ENCODE measurements at places on chromosomes 7 and 10.

GRCh38 chr10:61642150-61642571, 20.6 kb upstream of the CABCOCO1 start:
- DNase-seq: no peak

DNA sequence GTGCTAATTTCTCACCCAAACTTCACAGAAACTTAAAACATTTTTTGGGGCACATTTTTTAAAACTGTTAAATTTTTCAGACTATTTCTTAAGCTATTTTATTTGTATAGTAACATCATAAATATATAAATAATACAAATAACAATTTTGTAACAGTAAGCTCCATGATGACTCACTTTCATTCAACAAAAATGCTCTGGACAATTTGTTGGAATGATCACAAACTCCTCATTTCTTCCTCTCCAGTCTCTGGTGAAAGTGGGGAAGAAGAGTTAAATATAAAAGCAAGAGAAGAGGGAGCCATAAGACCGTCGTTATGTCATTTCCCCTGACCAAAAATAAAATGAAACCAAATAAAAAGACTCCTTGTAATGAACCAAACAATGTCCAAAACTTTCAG, 162.4 kb downstream of the AGMO start:
- DNase-seq: no peak

- DNase-seq: no peak
Measured at GRCh38 chr7:14551310-14551709, 351.2 kb downstream of the DGKB start.

DNA sequence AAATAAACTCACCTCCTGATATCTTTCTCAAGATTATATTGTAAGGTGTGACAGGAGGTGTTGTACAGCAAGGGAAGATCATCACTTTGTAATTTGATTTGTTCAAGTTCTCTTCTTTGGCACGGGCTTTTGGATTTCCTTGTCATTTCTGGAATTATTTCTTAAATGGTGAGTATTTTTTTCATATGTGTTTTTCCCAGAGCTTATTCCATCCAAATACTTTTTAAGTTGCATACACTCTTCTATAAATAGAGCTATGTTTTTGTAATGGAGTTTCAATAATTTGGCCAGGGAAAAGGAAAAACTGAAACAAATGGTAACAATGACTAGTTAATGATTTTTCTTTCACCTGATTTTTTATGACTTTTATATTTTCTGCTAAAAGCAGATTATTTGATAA, 92.5 kb downstream of the CFAP58 start:
- DNase-seq: no peak

- DNase-seq: no peak
Measured at GRCh38 chr10:70192326-70192968, 22.1 kb upstream of the SAR1A start.

DNA sequence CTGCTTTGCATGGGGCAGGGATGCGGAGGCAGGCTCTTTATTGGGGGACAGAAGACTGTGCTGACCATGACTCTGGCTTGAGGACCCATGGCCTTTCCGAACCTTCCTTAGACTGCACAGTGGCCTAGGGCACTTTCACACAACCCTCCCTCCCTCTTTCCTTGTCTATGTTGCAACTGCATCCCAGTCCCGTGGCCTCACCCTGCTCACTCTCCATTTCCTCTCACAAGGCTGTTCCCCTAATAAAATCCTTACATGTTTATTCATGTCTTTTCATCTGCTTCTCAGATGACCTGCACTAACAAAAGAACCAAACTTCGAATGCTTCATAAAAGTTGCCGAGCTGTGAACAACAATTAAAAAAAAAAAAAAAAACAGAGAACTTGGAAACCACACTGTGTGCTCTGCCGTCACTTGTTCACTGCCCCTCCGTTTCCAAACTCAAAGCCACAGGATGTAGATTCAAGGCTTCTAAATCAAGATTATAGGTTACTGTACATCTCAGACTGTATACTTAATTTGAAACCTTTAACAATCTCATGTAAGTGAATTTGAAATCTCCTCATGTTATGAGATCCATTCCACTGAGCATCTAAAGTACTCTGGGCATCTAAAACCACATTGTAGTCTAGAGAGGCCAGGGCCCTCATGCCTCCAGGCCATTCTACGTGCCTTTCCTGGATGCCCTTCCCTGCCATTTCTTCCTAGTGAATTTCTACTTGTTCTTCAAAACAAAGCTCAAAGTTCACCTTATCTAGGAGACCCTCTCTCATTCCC, 265.9 kb downstream of the SNX13 start:
- no peak for DNase-seq

DNA sequence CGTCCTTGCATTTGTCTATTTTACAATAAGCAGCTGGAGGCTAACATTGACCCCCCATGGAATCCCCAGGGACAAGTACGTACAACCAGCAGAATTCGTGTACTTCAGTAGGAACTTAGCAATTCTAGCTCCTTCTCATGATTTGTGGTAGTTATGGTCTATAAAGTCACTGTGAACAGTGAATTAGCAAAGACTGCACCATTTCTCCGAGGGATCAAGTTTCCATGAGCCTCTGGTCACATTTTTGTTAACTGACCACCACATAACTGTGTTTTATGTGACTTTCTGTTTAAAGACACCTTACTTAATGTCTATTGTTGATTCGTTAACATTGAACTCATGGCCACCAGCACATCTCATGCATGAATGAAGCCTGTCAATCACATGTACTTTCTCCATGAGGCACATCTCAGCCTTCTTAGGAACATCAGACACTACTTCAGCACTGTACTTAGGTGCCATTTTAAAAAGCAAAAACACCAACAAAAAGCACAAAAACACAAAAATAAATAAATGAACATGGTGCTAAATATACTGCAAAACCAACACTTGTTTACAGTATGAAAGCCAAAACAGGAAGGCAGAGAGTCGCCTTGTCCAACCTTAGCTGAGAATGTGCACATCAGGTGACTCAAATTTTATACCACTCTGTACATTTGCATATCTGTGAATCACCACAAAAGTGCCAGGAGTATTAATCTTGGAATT, 9.0 kb upstream of the UCN3 start:
- no peak for DNase-seq

- DNase-seq: no peak
Measured at GRCh38 chr7:10708447-10708846, 265.2 kb upstream of the PHF14 start.

- DNase-seq: no peak
Measured at GRCh38 chr7:29019896-29020295, 61.8 kb upstream of the TRIL start.

DNA sequence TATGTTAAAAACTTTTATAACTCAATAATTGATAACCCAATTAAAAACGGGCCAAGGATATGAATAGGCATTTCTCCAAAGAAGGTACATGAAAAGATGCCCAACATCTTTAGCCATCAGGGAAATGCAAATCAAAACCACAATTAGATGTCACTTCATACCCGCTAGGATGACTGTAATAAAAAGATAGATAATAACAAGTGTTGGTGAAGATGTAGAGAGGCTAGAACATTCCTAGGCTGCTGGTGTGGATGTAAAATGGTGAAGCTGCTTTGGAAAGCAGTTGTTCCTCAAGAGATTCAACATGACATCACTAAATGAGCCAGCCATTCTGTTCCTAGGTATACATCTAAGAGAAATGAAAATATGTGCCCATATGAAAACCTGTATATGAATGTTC, 35.6 kb downstream of the CAMK1D start:
- DNase-seq: no peak

- no peak for DNase-seq
Measured at GRCh38 chr10:22053048-22053447, 49.5 kb upstream of the DNAJC1 start.

DNA sequence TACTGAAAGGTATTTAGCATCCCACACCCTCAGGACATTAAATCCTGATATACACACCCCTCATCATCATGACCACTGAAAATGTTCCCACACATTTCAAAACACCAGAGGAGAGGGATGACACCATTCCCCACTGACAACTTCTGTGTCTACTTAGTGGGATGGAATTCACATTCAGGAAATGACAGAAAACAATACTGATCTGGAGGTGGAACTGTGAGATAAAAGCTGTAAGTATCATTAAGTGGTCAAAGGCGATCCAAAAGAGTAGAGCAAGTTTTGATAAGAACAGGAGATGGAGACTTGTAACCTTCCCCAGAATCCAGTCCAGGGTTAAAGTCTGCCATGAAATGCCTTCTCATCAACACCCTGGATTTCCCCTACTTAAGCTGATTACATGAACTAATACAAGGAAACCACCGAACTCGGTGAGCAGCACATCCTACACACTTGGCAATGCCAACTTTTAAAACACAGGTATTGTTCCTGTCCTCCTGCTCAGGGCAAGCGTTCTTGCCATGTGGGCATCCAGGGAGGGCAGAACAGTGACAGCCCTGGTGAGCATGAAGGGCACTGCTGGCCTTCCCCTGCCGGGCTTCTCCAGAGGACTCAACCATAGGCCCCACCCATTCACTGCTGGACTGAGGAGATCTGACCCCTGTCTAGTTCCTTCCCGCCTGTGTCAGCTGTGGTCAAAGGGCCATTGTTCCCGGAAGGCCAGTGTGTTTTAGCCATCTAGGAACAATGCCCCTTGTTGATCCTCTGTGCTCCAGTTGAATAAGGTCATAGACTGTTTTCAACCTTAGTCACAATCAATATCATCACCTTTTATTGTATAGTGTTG, 85.0 kb downstream of the SGMS1 start:
- no peak for DNase-seq

DNA sequence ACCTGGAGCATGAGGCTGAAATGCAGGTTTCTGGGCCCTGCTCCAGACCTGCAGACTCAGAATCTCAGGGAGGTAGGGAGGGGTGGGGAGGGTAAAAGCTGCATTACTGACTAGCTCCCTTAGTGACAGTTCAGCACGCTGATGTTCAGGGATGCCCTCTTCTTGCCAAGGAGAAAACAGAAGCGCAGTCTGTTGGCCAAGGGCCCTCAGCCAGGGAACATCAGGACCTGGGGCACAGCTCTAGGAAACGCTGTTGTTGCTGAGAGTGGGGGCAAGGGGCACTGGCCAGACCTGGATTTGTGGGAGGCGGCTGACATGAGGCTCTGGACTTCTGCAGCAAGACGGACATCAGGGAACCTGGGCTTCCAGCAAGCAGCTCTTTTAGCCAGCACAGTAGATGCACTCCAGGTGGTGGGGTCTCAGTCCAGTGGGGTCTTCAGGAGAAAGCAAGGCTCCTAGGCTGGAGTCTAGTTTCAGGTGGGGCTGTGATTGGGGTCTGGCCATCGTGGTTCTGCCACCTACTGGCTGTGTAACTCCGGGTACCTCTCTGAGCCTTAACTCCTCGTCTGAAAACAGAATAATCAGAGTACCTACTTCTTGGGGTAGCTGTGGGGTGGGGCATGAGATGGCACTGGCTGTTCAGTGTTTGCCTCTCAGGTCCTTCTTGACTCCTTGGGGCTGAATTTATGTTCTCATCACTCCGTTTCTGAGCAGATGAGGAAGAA, 72.9 kb upstream of the PRLHR start:
- no peak for DNase-seq

GRCh38 chr10:69317626-69318105, 39.4 kb downstream of the HK1 start:
- DNase-seq: no peak

DNA sequence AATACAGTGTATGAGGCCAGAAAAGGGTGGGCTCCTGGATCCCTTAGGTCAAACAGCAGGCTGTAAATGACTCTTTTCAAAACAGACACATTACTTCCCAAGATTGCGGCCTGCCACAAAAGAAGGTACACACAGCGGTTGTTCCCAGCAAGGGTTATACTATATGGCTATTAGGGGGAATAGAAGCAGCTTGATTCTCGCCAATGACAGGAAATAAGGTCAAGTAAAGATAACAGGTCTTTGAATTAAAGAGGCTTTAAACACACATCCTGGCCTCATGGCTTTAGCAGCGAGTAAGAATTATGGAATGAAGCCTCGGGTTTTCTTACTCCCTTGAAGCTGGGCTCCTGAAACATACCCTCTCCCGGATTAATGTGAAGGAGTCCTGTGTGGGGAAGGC, 58.3 kb downstream of the CYP26A1 start:
- no peak for DNase-seq

- no peak for DNase-seq
Measured at GRCh38 chr10:129971381-129972144, 7.5 kb upstream of the EBF3 start.

- DNase-seq: no peak
Measured at GRCh38 chr7:43938892-43939482, 12.8 kb downstream of the UBE2D4 start.

DNA sequence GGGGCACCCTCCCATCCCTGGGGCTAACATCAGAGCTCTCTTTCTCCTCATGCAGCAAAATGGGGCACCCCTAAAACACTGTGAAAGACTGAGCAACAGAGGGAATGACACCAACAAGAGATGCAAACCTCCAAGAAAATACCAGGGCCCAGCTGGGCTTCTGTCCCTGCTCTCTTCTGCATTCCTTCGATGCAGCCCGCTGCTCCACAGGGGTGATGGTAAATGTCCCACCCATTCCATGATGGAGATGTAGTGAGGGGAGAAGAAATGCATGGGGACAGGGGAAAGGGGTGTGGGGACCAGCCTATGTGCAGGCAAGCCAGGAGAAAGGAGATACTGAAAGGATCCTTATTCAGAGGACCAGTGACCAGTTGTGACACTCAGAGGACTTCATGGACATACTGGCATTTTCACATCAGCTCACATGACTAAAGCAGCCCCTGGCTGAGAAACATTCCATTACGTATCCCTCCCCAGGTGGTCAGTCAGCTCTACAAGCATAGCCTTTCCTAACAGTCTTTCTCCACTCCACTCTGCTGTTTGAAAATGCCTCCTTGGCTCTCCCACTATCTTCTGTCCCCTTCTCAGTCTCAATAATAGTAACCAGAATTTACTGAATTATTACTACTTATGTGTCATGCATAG, 13.3 kb downstream of the SORBS1 start:
- no peak for DNase-seq

GRCh38 chr7:31764462-31764861, 77.4 kb downstream of the PPP1R17 start:
- no peak for DNase-seq

GRCh38 chr10:124706462-124707143, 37.6 kb downstream of the FAM53B start:
- no peak for DNase-seq

DNA sequence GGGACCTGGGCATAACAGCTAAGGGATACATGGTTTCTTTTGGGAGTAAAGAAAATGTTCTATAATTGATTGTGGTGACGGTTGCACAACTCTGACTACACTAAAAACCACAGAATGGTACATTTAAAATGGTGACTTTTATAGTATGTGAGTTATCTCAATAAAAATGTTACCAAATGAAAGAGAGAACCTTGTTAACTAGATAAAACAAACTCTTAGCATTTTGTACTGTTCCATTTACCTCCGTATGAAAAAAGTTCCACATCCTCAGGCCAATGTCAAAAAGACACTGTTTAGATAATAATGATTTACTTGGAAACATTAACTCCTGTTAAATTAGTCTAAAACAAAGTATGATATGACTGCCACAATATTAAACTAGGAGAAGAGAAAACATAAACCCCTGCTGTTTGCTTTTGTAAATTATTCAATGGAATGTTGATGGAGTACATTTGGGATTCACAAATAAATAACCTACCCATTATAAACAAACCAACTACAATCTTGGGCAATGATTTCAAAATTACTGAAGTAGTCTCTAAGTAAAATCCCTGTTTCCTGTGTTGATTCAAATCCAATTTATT, 60.7 kb downstream of the SMURF1 start:
- no peak for DNase-seq

Data from activated effector memory CD4-positive, alpha-beta T cell treated with Interleukin-2 at 50 U/mL for 16 hours (primary cell).